ENCODE measurements at places on chromosomes 16 and 17. TPM values are rescaled to one million over a fixed set of nuclear protein-coding genes. Genes with fewer than 3 reads are reported as not detected.

- DNase-seq, result no peak
These were observed 394.5 kb upstream of the SOX9 start for GRCh38 chr17:71726341-71726740.

- no peak for DNase-seq
These were observed 1.8 kb downstream of the SOCS1 start for GRCh38 chr16:11253995-11254912.

BCAR1 gene
- polyA plus RNA-seq, result 14.6 TPM

LGALS9 gene
- polyA plus RNA-seq, result 198 TPM

DNAI2 gene
- polyA plus RNA-seq, result not detected

All from spleen (tissue), 13 donors.